GM12878 (cell line): ENCODE measurements at places on chromosomes 12 and 14.
A peak's percentile ranks its signal among the peaks of the same experiment; 100 is the strongest.

DNA sequence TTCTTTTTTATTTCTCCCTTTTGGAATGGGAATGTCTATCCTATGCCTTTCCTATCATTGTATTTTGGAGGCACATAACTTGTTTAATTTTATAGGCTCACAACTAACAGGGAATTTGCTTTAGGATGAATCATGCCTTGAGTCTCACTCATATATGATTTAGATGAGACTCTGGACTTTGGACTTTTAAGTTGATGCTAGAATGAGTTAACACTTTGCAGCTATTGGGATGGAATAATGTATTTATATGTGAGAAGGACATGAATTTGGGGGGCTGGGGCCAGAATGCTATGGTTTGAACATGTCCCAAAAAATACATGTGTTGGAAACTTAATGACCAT is 365.3 kb downstream of the ZFP36L1 start:
- DNase-seq = no peak

DNA sequence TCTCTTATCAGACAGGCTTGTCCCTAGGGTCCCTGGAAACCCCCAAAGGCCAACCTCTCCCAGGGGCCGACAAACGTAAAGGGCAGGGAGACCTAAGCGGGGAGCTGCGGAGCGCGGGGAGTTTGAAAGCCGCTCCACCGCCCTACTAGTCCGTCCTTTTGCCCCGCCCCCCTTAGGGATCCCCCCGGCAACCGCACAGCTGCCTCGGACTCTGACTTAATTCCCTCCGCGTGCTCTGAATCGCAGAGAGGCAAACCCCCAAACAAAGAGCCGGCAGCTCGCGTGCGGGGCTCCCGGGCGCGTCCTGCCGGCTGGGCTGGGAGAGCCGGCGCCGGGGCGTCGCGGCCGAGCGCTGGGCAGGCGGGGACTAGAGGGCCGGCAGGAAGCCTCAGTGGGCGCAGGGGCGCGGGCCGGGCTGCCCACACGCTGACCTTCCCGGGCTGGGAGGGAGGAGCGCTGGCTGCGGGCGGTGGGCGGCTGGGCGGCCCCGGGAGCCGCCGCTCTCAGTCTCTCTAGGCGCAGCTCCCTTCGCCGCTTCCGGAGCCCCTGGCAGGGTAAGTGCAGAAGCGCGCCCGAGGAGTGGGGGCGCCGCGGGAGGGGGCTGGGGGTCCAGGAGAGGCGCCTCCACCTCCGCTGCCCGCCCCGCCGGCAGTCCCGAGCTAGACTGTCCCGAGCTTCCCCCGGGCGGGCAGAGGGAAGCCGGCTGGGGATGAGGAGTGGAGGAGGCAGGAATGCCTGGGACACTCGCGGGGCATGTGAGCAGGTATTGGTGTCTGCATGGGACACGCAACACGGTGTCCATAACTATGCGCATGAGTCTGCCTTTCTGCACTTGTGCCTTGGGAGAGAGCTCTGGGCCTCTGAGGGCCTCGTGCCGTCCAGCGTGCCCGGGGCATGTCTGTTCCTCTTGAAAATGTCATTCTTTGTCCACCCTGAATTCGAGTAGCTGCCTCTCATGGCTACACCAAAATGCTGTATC is at the start of gene TSPAN11:
Gene TSPAN11 (plus strand): TSS at position 506 of the 979 bp plus-strand sequence. CDS start 27,244 bp downstream, outside the sequence.
- no peak for DNase-seq

DNA sequence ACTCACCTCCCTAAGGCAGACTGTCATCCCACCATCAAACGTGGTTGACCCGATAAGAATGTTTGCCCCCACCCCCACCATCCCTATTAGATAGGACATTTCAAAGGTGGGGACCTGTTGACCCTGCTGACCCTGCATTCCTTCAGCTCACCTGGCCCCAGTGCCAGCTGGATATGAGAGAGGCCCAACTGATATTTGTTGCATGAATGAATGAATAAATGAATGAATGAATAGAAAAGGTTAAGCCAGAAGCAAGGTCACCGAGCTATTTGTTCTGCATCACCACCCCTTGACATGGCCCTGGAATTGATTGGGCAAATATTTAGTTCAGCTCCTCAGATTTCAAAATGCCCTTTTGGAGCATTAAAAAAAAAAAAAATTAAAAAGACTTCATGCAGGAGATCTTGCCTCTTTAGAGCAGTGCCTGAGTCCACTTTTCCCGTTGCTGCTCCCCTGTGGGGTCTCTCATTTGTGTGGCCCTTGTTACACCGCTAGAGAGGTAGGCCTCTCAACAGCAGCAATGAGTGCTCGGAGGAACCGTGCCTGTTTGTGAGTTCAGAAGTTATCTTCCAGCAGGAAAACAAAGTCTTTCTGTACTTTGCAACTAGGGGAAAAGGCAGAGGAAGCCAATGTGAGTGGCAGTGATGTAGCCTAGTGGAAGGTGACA is 8.5 kb upstream of the SERPINA5 start:
- no peak for DNase-seq

DNA sequence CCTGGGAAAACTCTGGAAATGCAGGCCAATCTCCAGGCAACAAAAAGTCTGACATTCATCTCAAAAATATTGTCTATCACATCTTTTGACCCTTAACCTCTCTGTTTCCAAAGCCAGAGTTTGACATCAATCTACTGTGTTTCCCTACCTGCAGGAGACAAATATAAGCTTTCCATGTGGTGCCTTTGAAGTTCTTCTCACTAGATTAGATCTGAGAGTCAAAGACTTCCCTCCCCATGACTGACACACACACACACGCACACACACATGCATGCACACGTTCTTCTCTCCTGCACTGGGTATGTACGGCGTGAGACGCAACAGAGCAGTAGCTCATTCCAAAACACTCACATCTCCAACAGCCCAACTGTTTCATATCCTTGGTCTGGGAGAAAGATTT is 8.1 kb upstream of the ITPR2 start:
- no peak for DNase-seq

- DNase-seq = no peak
Observed at GRCh38 chr12:113844495-113845210, 121.5 kb downstream of the RBM19 start.

- DNase-seq = no peak
Observed at GRCh38 chr12:94670075-94670474, 19.7 kb upstream of the TMCC3 start.

DNA sequence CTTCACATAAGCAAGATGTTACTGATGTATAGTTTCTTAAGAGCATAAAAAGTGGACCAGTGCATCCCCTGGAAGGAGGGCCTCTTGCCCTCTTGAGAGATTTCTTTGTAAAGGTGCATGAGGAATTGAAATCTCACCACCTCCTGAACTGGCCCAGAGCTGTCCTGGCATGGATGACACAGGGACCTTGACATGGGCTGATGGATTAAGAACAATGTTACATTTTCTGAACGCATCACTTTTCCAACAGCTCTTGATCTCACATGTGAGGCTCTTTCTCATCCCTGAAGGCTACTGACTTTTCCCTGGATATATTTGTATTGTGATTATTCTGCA is 360.4 kb downstream of the RGS6 start:
- no peak for DNase-seq

DNA sequence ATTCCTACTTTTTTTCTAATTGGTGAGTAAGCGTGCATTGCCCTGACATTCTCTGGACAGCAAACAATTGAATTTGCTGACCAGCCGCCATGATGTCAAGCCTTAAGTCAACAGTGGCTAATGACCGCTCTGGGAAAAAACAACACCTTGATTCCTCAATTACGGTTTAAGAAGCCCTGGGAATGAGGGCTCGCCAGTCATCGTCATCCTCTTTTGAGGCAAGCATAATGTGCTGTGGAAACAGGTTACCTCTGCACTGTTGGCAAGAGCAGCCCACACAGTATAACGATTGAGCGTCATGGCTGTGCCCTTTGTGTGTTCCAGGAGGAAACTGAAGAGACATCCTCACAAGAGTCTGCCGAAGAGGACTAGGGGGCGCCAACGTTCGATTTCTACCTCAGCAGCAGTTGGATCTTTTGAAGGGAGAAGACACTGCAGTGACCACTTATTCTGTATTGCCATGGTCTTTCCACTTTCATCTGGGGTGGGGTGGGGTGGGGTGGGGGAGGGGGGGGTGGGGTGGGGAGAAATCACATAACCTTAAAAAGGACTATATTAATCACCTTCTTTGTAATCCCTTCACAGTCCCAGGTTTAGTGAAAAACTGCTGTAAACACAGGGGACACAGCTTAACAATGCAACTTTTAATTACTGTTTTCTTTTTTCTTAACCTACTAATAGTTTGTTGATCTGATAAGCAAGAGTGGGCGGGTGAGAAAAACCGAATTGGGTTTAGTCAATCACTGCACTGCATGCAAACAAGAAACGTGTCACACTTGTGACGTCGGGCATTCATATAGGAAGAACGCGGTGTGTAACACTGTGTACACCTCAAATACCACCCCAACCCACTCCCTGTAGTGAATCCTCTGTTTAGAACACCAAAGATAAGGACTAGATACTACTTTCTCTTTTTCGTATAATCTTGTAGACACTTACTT is 138.9 kb downstream of the HMGA2 start:
- DNase-seq = no peak

- no peak for DNase-seq
Observed at GRCh38 chr12:46370792-46371717, 1.5 kb downstream of the SLC38A2 start.

- DNase-seq = no peak
Observed at GRCh38 chr14:104795781-104796686, 486 bp upstream of the AKT1 start.

DNA sequence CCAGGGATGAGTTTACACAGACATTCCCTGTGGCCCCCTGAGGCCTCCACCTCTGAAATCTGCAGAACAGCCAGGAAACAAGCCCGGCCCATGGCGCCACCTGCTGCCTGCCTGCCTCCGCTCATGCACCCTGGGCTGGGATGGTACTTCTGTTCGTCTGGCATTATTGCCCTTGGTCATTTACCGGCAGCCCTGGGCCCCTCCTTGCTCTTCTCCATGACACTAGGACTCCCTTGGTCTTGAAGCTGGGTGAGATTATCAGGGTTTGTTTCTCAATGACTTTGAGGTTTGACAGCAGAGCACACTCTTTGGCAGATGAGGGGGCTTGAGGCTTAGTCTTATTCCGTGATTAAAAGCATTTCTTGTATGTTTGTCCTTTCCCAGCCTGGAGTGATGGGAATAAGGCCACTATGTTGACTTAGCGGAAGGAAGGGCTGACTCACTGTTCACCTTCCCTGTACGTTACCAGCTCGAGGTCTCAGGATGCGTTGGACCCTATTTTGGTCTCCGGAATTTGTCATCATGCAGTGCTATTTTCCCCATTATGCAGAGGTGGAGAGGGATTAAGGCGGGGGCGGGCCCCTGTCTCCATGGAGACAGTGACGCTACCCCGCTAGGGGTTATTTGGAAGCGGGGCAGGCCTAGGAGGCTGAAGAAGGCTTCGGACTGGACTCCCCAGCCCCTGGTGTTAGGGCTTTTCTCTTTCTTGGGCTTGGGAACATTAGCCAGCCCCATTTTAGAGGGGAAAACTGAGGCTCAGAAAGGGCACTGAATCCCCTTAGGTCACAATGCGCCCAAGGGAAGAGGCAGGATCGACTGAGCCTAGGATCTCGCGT is 706 bp upstream of the PEX5 start:
- peak; percentile 17 for DNase-seq

GRCh38 chr14:50946234-50946935 is 2.1 kb upstream of the PYGL start:
- DNase-seq = no peak

GRCh38 chr12:11748903-11749302 is 99.4 kb downstream of the ETV6 start:
- DNase-seq = no peak

- DNase-seq = peak; percentile 56
Observed at GRCh38 chr12:122067966-122068365, 10.6 kb upstream of the MLXIP start.

DNA sequence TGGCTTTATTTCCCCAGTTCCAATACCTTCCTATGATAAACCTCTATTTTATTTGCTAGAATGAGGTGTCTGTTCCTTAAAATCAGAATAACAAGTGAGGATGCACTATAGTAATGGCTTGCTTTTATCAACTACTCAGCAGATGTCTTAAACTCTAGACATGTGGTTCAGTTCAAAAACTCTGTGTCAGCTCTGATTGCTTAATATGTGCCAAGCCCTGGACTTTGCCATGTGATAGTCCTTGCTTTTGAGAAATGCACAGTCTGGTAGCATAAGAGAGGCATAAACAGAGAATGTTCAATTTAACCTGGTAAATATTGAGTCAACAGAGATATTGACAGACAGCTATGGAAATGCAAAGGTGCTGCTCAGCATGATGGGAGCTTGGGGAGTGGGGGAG is 254.8 kb downstream of the PDZRN4 start:
- no peak for DNase-seq

GRCh38 chr12:48510111-48510510 is 15.3 kb upstream of the OR8S1 start:
- no peak for DNase-seq

DNA sequence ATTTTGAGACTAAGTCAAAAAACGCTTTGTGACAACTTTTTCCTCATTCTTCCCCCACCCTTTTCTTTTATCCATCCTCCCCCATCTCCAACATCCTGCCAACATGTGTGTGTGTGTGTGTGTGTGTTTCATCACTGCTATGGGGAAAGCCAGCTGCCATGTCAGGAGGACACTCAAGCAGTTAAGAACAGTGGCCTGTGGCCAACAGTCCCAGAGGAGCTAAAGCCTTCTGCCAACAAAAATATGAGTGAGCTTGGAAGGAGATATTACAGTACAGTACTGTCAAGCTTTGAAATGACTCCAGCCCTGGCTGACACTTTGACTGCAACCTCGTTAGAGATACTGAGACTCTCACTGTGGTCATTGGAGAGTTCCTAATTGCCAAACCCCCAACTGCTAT is 5.0 kb upstream of the CSRP2 start:
- DNase-seq = no peak

DNA sequence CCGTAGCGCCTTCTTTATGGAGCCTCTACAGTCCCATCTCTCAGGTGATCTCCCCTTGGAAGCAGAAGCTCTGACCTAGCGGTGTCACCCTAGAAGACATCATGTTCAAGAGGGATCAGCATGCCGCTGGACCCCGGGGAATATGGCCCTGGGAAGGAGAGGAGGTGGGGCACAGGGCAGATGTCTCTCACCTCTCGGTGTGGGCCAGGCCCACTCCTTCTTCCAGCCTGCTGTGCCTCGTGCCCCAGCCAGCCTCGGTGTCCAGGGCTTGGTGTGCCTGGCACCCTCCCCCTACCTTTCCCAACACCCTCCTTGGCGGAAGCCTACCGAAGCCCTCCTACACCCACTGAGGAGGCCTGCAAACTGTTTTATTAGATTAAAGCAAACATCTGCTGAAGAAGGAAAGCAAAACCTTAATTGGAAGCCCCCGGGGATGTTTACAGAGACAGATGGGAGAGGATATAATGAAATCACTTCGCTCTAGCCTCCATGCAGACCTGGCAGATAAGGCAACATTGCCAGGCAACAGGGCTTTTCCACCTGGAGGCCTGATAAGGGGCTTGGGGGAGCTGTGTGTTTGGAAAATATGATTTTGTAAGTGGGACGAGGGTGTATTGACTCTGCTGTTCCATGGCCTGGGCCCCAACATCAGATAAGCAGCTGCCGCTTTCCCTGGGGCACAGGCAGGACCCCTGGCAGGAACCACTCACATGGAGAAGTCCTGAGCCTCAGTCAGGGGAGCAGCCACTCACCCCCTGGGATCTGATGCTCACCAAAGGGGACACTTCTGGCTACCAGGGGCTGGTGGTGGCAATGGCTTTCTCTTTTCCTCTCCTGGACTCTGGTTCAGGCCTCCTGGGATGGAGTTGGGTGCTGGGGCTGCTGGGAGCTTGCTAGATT is 5.7 kb upstream of the CHGA start:
- no peak for DNase-seq
